MCF 10A (cell line): ENCODE measurements at places on chromosomes 7 and 10. TPM values are rescaled to one million over a fixed set of nuclear protein-coding genes. Genes with fewer than 3 reads are reported as not detected.

The CCL24 gene
- not detected in 2 replicates for total RNA-seq

- peak; percentile 77 for DNase-seq
Observed at GRCh38 chr10:103598654-103599115, 105.2 kb downstream of the NEURL1 start.

DNA sequence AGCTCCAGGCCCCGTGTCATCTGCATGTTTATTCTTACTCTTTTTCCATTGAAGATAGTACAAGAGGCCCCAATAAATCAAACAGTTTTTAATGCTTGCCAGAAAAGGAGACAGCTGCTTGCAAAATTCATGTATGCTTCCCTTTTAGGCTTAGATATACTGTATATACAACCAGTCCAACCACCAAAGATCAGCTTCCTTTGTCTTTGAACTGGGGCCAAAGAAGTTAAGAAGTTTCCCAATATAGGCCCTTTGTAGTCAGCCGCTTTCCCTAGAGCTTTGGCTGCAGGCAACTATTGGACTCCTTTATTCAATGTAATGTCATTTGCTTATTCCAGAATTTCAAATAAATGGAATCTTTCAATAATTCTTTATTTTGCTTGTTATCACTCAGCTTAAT, 1395.0 kb downstream of the GATA3 start:
- no peak for DNase-seq

DNA sequence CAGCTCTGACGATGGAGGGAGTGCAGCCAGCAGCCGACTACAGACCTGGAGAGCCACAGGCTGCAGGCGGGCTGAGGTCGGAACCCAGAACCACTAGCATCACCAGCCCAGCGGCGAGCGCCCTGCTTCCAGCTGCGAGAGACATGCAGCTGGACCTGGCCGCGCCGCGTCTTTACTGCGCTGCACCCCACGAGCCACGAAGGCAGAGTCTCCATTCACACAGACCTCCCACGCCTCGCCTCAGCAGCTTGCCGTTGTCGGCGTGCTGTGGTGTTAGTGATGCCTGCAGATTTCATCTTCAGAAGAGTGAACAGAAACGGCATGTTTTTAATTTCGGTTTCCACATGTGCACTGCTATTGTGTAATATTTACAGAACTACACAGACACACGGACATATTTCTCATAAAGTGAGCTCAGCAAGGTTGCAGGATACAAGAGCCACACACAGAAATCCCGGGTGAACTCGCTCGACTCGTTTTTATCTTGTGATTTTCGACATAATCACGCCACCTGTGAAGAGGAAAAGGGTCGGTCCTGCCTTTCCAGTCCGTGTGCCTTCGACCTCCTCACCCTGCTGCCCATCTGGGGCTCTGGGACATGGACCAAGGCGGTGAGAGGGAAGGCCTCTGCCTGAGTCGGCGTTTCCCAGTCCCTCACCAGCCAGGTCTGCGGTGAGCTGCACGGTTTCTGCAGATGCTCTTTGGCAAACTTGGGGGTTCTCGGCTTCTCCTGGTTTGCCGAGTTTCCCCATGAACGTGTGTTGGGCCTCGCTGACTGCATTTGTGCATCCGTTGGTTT, 252.2 kb downstream of the ELFN1 start:
- no peak for DNase-seq

The RNLS gene
- total RNA-seq: not detected in 2 replicates

- DNase-seq: no peak
Observed at GRCh38 chr10:124596962-124597845, 135.6 kb downstream of the LHPP start.

DNA sequence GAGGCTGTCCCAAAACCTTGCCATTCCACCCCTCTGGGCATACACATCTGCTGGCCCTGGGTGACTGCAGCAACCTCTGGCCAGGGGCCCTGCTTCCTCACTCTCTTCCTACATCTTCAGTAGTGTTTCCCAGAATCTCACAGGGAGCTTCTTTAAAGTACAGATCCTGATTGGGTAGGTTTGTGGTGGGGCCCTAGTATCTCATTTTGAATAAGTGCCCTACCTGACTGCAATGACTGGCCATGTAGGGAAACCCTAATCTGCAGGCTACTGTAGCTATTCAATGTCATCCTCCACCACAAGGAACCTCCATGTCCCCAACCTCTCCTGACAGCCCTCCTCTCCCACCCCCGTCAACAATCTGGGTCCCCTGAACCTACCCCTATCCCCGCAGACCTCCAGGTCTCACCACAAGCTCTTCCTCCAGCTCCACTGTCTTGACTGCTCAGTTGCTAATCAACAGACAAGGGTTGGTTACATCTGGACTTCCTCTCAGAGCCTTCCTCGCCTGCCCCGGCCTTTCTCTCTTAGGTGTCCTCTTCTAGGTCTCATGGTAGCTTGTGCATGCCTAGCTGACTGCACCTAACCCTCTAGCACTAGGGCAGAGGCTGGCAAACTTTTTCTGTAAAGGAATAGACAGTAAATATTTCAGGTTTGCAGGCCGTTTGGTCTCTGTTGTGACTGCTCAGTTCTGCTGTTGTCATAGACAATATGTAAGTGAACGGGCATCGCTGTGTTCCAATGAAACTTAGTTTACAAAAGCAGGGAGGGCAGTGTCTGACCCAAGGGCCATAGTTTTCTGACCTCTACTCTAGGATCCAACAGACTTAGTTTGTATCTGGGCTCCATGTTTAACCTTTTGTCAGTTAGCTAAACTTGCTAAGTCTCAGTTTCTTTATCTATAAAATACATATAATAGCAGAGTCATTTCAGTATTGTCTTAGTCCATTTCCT, 121.1 kb downstream of the AOAH start:
- no peak for DNase-seq

GRCh38 chr7:153322991-153323390, 563.4 kb downstream of the ACTR3B start:
- DNase-seq: no peak

GRCh38 chr10:103463499-103463898, 4.8 kb upstream of the CALHM1 start:
- DNase-seq: no peak

The INA gene
- not detected in 2 replicates for total RNA-seq

DNA sequence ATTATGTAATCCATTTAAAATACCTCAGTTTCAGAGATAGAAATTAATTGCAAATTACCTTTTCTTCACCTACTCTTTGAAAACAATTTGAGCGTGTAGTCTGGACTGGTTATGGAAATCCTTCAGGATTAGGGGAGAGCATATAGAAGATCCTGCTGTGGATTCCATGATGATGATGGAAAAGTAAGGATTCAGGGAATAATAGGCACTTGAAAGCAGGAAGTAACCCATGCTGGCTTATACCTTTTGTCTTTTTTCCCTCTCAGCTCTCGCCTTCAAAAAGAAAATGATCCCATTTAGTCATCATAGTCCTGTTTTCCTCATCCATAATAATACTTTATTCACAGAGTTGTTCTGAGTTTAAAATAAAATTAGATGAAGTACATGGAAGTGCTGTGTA, 4.4 kb downstream of the HBP1 start:
- DNase-seq: no peak

- DNase-seq: no peak
Observed at GRCh38 chr7:108463613-108464012, 7.4 kb upstream of the NRCAM start.

The ASIC3 gene
- total RNA-seq: 3.9 and 8.8 TPM in 2 replicates

The CDHR3 gene
- total RNA-seq: 0.17 and 0.19 TPM in 2 replicates
